Regular cardiac myocyte (primary cell): ENCODE measurements at places on chromosomes 1 and 21. TPM values are rescaled to one million over a fixed set of nuclear protein-coding genes. Genes with fewer than 3 reads are reported as not detected.

Gene LCE2D
- not detected in 2 replicates for total RNA-seq

Gene CD48
- total RNA-seq: not detected in 2 replicates

Gene OR2W3
- 0.58 TPM in 1 of 2 replicates, not detected in the other for total RNA-seq

Gene CDC42
- total RNA-seq: 466 and 585 TPM in 2 replicates

Gene SPRR2B
- not detected in 2 replicates for total RNA-seq
